ENCODE measurements at places on chromosomes 6 and 20.
A peak's percentile ranks its signal among the peaks of the same experiment; 100 is the strongest.

GRCh38 chr6:112036088-112036637 lies 17.7 kb upstream of the CCN6 start:
- no peak for DNase-seq

GRCh38 chr6:144997996-144998395 lies 712.9 kb downstream of the UTRN start:
- no peak for DNase-seq

GRCh38 chr20:45138561-45139300 lies 14.5 kb upstream of the WFDC12 start:
- peak; percentile 47 for DNase-seq

DNA sequence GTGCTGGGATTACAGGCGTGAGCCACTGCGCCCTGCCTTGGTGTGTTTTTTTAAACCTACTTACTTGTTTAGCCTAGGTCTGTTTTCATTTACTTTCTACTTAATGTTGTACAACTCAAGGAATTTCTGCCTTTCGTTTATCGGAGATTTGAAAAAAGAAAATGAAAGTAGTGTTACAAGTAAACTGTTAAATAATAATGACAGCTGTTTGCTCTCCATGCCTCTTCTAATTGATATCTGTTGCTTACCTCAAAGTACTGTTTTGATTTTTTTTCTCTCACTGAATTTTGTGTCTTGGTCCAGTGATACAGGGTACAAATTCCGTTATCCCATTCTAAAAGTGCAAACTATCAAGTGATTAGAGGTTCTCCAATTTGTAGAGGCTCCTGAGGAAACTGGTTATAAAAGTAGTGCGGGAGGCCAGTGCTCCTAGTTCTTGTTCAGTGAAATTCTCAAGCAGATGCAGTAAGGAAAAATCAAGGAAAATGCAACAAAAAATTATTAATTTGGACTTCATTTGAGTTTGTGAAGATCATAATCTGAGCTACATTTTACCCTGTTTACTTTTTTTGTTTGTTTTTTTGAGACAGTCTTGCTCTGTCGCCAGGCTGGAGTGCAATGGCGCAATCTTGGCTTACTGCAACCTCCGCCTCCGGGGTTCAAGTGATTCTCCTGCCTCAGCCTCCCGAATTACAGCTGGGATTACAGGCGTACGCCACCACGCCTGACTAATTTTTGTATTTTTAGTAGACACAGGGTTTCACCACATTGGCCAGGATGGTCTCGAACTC lies 2.2 kb downstream of the UBR2 start:
- DNase-seq: no peak

- no peak for DNase-seq
Observed at GRCh38 chr20:23231561-23232218, 118.9 kb upstream of the NXT1 start.

DNA sequence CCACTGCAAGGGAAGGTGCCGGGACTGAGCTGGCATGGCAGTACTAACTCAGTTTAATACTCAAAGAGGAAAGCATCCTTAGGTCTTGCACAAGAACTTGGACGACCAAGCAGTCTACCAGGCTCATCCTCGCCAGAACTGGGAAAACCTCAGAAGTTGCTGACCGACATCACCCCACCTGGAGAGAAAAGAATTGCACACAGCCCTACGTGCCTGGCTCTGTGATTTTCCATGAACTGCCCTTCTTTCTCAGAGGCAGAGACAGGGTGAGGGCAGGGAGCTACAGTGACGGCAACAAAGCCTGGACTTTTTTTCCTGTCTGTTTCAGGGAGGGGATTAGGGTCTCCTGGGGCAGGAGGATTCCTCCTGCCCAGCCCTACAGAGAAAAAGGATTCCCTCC lies 8.0 kb downstream of the JAG1 start:
- no peak for DNase-seq

DNA sequence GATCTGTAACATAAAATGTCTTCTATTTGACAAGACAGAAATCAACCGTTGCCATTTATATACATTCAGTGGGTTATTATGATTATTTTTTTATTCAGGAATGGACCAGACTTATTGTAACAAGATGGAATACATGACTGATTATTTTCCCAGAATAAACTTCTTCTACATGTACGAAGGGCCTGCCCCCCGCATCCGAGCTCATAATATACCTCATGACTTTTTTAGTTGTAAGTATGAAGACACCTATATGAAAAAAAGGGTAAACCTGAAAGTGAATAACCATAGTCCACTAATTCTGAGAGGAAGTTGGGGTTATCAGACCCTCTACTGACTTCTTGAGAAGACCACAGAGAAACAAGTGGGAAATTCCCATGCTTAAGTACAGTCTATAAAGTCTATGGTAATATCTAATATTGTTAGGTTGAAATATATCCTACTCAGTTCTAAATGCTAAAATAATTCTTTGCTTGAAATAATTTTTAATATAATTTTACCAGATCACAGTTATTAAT lies 15.9 kb downstream of the OR2A4 start:
- no peak for DNase-seq

DNA sequence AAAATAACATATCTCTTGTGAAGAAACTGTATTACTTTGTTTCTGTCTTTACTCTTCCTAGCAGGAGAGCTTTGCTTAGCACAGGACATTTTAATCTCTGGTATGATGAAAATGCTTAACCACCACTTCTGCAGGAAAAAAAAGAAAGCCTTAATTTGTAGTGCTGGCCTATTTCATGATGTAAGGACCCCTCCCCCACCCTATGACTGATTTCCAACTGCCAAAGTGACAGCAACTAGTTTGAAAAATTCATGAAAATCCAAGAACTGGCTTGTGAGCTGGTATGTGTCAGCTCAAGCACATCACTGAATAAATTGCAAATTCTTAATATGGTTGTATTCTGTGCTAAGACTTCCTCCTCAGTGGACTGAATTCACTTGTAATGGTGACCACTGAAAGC lies 125.3 kb downstream of the REV3L start:
- DNase-seq: no peak

- no peak for DNase-seq
Observed at GRCh38 chr6:104003803-104004516, 855.8 kb downstream of the HACE1 start.

DNA sequence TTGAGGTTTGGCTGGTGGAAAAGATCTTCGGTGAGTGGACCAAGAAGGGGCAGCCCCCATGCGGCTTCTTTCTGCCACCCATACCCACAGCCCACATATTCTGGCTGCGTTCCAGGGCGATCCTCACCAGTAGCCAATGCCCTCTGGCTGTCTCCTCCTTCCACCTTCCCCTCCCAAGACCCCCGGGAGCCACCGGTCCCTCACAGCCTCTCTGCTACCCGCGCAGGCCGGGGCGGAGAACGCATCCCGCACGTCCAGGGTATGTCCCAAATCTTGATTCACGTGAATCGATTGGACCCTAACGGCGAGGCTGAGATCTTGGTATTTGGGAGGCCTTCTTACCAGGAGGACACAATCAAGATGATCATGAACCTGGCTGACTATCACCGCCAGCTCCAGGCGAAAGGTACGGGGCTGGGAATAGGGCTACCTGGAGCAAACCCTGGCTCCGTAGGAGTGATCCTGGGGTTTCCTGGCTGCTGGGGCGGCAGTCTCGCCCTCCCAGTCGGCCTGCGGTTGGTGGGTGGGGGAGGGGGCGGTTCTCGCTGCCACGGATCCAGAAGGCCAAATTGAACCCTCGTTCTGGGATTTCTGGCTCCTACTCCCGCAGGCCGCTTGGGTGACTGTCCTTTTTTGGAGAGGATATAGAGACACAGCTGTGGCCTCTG lies 545 bp downstream of the KHDC3L start:
- DNase-seq: no peak
